Hematopoietic multipotent progenitor cell treated with erythropoietin and hydrocortisone succinate and interleukin-3 and kit ligand, for 15 days (in vitro differentiated cells): ENCODE measurements at places on chromosomes 7 and 10.

- no peak for DNase-seq
These were observed 97.2 kb downstream of the GALNT17 start for GRCh38 chr7:71229148-71229547.

DNA sequence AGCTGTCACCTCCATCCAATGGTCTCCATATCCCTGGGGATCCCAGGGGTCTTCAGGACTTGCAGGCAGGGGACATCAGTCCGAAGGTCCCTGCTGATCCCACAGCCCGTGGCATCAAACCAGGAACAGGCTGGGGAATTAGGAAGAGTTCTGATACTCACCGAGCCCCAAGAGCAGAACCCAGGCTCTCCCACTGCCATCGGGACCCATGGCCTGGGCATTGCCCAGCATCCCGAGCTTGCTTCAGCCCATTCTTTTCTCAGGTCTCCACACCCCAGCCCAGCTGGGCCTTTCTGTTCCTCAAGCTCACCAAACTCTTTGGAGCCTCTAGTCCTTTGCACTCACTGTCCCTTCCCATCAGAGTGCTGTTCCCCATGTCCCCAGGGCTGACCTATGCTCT, 280.9 kb downstream of the GRID1 start:
- no peak for DNase-seq

DNA sequence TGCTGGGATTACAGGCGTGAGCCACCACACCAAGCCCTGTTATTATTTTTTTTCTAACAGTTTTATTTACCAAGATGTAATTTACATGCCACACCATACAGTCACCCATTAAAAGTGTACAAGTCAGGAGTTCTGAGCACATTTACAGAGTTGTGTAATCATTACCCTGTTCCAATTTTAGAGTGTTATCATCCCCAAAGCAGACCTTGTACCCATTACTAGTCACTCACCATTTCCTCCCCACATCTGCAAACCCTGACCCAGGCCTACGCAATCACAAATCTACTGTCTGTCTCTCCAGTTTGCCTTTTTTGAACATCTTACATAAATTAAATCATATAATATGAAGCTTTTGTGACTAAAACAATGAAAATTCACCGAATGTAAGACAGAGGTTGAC, 402.9 kb upstream of the FOXK1 start:
- DNase-seq, result no peak

- DNase-seq, result no peak
These were observed 125.2 kb downstream of the TACC2 start for GRCh38 chr10:122113945-122114747.

DNA sequence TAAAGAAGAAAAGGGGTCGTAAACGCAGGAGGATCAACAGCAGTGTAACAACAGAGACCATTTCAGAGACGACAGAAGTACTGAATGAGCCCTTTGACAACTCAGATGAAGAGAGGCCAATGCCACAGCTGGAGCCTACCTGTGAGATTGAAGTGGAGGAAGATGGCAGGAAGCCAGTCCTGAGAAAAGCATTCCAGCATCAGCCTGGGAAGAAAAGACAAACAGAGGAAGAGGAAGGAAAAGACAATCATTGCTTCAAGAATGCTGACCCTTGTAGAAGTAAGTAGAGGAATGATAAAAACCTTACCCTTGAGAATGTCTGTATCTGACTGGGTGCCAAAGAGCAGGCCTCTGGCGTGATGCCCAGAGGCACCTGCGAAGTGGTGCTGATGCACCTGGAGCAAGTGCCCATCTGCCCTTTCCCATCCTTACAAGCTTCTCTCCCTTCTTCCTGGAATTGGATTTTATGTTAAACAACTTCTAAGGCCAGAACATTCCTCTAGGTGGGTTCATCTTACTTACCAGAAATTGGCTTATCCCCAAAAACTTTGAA, 86.4 kb upstream of the SAMD8 start:
- no peak for DNase-seq

- no peak for DNase-seq
These were observed 8.2 kb downstream of the BLNK start for GRCh38 chr10:96263176-96263575.

- no peak for DNase-seq
These were observed 115.0 kb downstream of the FZD1 start for GRCh38 chr7:91379236-91379635.

DNA sequence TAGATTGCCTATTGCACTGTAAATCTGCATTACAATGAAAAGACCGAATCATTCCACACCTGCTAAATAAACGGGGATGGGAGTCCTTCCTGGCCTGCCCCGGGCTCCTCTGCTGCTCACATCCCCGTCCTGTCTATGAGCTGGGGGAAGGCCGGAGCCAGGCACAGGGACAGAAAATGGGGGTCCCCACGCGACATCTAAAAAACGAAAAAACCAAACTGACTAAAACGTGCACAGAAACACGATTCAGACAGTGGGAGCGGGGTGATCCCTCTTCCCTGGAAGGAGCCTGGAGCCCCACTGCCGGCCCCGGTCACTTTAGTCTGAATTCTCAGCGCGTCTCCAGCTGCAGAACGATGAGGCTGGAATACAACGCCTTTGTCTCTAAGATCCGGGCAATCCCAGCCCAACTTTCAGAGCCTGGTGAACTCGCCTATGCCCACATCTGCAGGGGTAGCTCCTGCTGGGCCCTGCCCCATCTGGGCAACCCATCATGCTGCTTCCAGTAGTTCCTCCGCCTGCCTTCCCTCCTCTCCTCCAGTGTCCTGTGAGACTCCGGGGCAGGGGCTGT, 78.0 kb downstream of the ADARB2 start:
- DNase-seq, result no peak

DNA sequence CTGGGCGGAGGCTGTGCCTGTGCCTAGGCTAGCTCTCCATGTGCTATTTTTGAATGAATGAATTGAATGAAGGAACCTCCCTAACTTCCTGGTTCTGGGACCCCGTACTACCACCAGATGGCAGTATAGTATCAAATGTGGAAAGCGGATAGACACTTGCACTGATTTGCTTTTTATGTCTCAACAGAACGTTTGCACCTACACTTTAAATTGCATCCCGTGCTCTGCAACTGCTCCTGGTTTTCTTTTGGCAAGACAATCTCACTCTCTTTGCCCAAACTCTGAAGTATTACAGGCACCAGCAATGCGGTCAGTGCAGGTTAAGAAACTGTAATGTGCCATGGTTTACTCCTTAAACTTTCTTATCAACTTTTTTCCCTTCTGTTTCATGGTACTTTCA, 6.5 kb downstream of the FZD8 start:
- DNase-seq, result peak; percentile 37

GRCh38 chr7:46047581-46047980, 126.5 kb upstream of the IGFBP3 start:
- DNase-seq, result no peak

GRCh38 chr10:10797513-10797912, 220.2 kb upstream of the CELF2 start:
- no peak for DNase-seq
